Fibroblast of skin of right quadriceps (primary cell): ENCODE measurements at places on chromosomes 11 and 22.

- DNase-seq, result no peak
Observed at GRCh38 chr11:124470561-124471227, 25.2 kb upstream of the OR8B8 start.

DNA sequence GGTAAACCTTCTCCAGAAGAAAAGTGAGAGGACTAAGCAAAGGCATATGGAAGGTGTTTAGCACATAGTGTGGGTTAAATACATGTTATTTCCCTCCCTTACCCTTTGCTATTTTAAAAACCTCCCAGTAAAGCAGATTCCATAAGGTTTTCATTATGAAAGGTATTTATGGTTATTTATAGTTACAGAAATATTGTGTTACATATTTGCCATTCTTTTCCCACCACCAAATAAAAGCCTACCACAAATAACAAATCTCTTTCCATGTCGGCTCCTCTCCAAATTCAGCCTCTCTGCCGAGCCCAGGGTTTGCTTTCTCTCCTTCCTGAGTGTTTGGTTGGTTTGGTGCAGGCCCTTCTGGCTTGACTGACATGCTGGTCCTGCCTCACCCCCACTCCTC lies 64.4 kb downstream of the INSC start:
- DNase-seq, result peak; percentile 88

DNA sequence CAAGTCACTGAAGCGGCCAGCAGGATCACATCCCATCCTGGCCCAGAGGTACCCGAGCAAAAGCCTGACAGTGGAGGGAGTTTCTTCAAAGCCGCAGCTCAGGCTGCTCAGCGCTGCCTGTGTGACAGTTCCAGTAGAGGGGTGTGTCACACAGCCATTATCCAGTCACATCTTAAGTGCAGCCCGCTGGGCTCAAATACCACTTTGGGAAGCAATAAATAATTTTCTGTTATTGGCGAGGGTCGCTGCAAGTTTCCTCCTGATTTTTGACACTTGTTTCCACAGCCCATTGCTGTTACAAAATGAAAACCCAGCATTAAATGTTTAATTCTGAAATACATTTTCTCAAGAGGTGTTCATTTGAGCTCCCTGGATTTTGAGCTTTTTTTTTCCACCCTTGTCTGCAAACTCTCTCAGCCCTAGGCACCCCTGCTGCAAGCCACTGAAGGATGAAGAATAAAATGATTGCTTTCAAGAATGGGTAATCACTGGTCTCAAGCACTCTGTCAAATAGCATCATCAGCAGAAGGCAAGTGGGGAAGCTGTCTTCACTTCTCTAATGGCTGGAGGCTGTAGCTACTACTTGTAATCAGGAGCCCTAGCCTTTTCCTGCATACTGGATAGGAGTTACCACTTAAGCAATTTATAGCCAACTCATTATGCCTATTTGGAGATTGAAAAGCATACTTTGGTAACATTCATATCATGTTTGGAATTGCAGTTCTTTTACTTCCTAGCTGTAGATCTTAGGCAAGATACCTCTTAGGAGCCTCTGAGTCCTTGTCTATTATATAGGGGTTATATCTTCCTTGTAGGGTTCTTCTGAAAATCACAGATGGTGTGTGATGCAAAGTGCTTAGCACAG lies 373.7 kb downstream of the METTL15 start:
- DNase-seq, result no peak

GRCh38 chr11:121448431-121448941 lies 3.6 kb upstream of the SORL1 start:
- no peak for DNase-seq

- DNase-seq, result no peak
Observed at GRCh38 chr11:120827820-120828219, 196.1 kb upstream of the TBCEL start.

DNA sequence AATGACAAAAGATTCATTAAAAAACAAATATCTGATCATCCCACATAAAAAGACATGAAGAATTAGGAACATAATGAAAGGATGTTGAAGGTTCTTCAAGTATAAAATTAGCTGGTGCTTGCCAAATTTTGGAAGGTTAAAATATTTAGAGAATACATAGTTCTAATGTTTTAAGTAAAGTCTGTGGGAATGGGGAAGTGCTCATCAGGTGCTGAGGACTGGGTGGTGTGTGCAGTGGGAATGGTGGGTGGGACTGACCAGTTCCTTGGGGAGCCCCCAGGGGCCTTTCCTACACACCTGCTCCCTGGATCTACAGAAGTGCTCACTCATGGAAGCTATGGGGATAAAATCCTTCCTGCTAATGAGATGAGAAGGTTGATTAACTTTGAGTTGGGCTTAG lies 11.8 kb downstream of the LDLRAD3 start:
- DNase-seq, result no peak

DNA sequence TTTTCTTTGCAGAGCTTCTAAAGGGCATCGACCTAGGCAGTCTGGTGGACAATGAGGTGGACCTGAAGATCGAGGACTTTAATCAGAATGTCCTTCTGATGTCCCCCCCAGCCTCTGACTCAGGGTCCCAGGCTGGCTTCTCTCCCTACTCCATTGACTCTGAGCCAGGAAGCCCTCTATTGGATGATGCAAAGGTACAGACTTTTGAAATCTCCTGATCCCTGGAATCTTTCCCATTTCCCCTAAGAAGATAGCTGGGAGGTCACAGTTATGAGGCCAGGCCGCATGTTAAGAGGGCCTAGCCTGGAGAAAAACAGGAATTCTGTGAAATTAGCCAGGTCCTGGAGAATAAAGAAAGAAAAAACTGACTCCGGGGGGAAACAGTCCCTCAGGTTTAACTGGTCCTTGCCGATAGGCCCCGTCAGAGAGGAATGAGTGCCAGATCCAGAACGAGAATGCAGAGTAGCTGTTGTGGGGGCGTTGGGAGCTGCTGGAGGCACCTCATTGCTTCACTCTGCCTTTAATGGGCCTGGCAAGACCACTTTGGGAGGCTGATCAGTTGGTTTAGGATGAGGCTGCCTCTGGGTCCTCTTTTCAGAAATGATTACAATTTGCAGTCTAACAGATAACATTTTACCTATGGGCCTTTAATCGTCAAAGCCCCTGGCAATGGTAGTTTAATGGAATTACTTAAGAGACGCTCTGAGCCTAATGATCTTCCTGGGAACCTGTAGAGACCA lies 39.2 kb downstream of the SHISA8 start:
- no peak for DNase-seq

- DNase-seq, result peak; percentile 7
Observed at GRCh38 chr11:7484645-7485044, 661 bp upstream of the OLFML1 start.

- DNase-seq, result peak; percentile 6
Observed at GRCh38 chr11:32821517-32821916, 8.2 kb upstream of the PRRG4 start.

GRCh38 chr22:29397791-29398190 lies 9.4 kb upstream of the AP1B1 start:
- no peak for DNase-seq

GRCh38 chr11:66071381-66071801 lies 1.3 kb downstream of the PACS1 start:
- DNase-seq, result no peak

DNA sequence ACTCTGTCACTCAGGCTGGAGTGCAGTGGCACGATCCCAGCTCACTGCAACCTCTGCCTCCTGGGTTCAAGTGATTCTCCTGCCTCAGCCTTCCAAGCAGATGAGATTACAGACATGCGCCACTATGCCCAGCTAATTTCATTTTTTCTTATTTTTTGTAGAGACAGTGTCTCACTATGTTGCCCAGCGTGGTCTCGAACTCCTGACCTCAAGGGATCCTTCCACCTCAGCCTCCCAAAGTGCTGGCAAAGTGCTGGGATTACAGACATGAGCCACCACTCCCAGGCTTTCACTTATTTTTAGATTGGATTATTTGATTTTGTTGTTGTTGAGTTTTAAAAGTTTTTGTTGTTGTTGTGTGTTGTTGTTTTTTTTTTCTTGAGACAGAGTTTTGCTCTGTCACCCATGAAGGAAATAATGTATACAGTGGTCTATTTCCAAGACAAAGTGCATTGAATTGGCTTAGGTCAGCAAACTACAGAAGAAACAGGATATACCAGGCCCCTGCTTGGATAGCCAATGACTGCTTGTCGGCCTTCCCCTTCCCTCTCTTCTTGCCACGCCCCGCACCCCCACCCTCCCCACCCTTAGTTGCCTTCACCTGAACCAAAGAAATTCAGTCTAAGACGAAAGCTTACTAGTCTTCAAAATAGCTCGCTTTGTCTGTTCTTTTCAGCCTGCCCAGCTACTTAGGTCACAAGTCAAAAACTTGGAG lies 91.8 kb upstream of the CLDN5 start:
- no peak for DNase-seq

DNA sequence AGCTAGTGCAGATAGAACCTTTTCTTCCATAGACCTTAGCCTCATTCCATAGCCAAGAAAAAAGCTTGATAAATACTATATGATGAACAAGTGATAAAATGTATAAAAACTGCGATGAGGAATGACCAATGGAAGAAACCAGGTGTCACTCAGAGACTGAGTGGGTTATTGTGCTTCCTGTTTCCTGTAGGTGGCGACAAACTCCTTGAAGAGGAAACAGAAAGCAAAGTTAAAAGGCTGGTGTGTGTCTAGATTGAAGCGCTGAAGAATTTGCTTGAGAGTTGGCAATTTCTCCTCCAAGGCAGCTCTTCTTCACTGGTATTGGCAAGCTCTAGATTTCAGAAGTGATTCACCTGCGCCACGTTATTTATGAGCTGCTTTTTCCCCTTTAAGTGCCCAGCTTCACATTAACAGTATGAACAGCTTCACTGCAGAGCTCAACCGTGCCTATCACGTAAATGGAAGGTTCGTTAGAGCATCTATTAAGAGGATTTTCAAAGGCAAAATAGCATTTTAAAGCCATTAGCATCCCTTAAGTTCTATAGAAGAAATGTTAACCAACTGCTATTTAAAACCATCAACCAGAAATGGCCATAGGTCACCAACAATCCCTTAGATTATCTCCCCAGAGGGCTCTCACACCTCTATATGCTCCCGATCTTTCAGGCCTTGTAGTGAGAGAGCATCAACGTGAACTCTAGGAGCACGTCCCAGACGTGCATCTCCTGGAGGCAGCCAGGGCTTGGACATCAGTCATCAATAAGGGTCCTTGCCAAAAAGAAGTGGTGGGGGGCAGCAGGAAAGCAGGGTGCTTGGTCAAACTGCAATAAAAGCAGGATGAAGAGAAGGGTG lies 179.4 kb downstream of the CADM1 start:
- peak; percentile 71 for DNase-seq

DNA sequence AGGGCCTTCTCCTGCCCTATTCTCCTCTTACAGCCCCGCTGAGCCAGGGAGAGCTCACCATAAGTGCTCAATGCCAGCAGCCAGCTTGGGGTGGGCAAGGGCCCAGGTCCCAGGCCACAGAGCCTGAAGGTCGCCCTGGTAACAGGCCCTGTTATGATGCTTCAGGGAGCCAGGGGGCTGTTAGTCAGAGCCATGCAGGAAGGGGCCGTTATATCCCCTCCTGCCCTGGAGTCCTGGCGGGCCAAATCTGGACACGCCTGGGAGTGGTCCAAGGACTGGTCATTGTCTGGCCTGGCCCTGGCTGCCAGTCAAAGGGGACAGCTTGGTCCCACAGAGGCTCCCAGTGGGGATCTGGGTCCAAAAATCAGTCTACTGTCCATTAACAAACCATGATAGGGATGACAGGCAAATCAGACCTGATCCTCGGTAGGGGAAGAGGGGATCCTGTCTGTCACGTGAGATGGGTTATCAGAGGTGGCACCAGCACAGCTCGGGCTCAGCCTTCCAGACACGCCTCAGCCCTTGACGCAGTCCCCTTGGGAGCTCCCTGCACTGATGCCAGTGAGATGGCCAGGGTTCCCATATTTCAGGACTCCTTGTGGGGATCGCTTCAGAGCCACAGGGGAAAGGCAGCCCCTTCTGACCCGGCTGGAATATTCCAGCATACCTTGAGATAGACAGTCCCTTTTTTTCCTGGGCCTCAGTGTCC lies 55.9 kb downstream of the LRRC32 start:
- DNase-seq, result no peak

DNA sequence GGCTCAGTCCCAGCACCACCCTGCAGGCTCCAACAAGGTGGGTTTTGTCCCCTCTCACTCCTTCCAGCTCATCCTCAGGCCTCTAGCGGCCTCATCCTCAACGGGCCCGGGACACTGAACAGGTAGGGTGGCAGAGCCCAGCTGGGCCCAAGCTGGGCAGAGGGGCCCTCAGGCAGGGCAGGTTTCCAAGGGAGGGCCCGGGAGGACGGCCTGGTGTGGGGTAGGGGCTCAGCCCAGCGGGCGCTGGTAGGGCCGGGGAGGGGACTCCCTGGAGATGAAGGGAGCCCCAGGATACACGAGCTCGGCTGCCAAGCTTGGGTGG lies 2.5 kb upstream of the IFITM10 start:
- no peak for DNase-seq
